Calu3 (cell line): ENCODE measurements at places on chromosomes 7 and 10. TPM values are rescaled to one million over a fixed set of nuclear protein-coding genes. Genes with fewer than 3 reads are reported as not detected.

The CARD11 gene
- 79.2 and 87.2 TPM in 2 replicates for total RNA-seq

DNA sequence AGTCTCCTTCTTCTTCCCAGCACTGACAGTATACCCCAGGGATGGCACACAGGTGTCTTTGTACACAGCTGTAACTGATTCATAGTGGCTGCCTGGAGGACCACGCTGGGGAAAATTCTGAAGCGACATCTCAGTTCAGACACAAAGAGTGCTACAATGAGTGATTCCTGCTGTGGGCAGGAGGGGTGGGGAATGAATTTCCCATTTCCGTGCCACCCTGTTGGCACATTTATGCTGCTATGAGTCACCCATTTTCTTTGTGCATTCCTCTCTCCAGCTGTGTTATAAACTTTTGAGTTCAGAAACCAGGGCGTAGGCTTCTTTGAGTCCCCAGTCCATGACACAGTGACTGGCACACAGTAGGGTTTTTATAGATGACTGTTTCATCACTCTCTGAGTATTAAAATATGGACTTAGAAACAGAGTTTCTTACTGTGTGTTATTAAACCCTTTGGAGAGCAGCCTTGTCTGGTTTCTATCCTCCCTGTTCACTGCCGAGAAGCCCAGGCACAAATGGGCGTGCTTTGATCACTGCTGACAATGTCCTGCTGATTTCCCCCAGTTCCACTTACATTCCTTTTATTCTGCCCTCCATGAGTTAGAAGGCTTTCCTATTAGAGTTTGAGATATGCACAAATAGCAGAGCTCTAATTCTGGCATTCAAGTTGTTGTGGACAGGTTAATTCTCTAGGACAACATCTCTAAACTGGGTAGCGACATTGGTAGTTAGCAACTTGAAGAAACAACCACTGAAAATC, 24.0 kb upstream of the NPS start:
- DNase-seq, result no peak

DNA sequence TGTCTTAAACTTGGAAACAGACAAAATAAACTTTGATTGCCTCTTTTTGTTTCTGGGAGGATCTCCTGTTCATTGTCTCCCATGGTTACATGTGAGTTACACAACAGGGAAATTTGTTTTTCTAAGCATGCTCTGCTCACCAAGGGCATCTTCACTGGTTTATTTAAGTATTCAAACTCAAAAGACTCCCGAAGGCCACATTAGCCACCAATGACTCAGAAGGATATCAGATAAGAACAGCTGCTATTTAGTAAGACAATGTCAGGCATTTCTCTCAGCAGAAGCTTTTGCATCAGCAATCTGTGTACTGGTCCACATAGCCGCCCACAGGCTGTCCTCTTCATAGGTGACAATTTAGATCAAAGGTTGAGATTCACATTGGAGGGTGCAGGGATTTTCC, 19.3 kb downstream of the OR6B1 start:
- no peak for DNase-seq

DNA sequence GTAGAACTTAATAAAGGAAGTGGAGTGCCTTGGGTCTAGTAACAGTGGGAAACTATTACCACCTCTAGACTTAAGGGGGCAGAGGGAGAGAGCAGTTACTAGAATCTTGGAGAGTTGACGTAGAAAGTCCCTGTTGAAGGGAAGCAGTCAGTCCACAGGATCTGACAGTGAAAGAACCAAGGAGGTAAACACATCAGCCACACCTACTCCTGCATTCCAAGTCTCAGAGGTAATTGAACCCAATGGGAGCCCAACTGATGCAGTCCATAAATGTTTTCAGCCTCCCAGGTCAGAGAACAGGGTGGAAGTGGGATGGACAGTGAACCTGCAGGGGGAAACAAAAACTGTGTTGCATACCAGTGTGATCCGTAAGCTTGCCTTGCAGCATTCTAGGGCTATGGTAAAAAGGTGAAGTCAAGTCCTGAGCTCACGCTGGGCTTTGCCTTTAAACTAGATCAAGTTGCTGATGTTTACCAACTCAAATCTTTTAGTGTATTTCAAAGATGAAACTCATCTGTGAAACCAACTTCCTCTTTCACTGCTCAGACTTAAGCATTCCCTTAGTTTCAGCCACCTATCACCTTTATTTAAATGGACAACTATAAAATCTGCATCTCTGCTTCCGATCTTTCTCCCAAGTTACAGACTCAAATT, 57.2 kb downstream of the SLC16A12 start:
- peak; percentile 40 for DNase-seq
